OCI-LY7 (cell line): ENCODE measurements at places on chromosomes 1 and 21. TPM values are rescaled to one million over a fixed set of nuclear protein-coding genes. Genes with fewer than 3 reads are reported as not detected.

UMODL1 gene
- total RNA-seq = 7.4 and 10.0 TPM in 2 replicates

DNA sequence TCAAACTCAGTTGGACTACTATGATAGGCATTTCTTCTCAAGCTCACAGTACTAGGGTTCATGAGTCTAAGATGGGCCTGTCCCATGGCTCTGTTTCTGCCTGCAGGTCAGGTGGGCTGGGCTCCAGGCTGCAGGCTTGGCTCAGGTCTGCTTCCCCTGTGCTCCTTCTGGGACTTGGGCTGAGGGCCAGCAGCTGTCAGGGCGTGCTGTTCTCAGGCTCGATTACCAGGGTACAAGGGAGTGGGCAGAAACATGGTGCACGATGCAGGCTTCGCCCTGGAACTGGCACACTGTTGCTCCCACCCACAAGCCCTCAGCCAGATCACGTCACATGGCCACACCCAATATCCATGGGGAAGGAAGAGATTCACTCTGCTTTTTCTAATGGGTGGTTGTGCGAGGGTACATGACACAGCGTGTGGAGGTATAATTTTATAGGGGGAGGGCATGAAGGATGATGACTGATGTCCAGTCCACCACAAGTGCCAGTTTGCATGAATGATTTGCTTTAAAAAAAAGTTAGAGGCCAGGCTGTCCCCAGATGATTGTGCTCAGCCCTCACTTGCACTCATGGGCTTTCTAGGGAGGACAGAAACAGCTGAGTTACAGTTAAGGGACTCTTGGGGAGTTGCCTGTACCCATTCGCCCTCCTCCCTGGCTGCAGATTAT lies 118.0 kb downstream of the ACTL8 start:
- DNase-seq = no peak

- no peak for DNase-seq
These were observed 70.4 kb downstream of the MPZL1 start for GRCh38 chr1:167792188-167792565.

CCDC30 gene
- 1.9 and 2.6 TPM in 2 replicates for total RNA-seq

GRCh38 chr1:177873238-177873637 lies 96.6 kb downstream of the SEC16B start:
- DNase-seq = no peak

CD101 gene
- not detected in 2 replicates for total RNA-seq

IRF6 gene
- total RNA-seq = not detected in 2 replicates

FCRL2 gene
- total RNA-seq = 6.6 and 8.1 TPM in 2 replicates

DNA sequence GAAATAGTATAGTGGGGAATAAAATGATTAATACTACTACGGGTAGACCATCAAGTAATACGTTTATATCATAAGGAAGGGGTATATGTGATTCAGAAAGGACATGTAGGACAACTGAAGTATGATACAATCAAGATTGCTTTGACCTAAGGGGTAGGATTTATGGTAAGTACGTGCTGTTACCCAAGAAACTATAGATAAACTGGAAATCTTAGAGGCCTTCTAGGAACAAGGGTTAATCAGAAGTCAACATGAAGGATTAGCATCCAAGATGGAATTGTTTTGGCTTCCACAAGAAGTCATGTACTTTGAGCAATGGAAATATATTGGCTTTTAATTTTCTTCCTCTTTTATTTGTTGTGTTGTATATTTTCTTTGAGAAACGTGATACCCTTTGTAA lies 13.2 kb upstream of the ZMYM4 start:
- DNase-seq = no peak

GRCh38 chr1:68103884-68104554 lies 53.6 kb upstream of the DIRAS3 start:
- no peak for DNase-seq

GRCh38 chr1:47243910-47244309 lies 11.9 kb upstream of the TAL1 start:
- DNase-seq = no peak

GNG12 gene
- 0.10 TPM in 1 of 2 replicates, not detected in the other for total RNA-seq

- peak; percentile 16 for DNase-seq
These were observed 12.3 kb upstream of the IL22RA1 start for GRCh38 chr1:24155011-24155782.

- no peak for DNase-seq
These were observed 214.4 kb downstream of the SLC35F3 start for GRCh38 chr1:234118911-234119310.

GRCh38 chr1:60017508-60018205 lies 55.9 kb downstream of the C1orf87 start:
- DNase-seq = no peak

DNA sequence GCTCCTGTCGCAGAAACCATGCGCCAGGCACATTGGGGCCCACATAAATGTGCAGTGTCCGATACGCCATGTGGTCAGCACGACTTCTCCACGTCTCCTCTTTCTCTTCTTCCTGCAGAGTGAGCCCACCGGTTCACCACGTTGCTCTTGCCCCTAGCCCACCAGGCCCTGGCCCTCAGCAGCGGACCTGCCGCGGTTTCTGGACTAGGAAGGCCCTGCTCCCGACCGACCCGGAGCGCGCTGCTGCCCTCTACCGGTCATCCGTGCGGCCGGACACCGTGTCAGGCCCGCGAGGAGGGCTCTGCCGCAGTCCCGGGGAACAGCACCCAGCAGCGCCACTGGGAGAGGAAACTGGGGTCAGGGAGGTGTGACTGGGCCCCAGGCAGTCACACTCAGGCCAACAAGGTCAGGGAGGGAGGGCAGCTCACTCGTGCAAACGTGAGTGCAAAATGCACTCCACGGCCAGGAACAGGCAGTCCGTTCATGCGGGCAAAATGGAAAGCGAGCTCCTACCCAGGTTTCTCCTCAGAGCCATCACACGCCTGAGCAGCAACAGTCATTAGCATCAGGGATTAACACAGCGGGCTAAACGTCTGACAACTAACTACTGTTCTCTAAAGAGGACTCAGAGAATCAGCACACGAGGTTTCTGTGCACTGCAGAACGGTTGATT lies 13.7 kb downstream of the TLR5 start:
- DNase-seq = no peak
